ENCODE measurements at places on chromosomes 5 and 9.

DNA sequence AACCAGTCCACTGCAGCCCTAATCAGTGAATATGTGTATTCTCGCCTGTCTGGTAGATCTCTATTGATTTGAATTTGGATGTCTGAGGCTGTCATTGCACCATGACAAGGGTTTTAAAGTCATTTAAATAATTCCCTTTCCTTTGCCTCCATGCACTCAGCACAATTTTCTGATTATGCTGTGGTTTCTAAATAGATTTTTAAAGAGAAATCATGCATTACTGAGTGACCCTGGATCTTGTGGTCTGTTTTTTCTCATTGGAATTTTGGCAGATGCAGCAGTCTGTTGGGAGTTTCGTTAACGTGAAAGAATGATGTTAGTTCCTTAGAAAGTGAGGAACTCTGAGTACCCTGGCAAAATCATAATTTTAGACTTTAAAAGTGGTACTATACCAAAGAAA is 396.0 kb downstream of the LRRC70 start:
- no peak for DNase-seq

- no peak for DNase-seq
These were observed 257.0 kb downstream of the EFNA5 start for GRCh38 chr5:107413754-107414153.

DNA sequence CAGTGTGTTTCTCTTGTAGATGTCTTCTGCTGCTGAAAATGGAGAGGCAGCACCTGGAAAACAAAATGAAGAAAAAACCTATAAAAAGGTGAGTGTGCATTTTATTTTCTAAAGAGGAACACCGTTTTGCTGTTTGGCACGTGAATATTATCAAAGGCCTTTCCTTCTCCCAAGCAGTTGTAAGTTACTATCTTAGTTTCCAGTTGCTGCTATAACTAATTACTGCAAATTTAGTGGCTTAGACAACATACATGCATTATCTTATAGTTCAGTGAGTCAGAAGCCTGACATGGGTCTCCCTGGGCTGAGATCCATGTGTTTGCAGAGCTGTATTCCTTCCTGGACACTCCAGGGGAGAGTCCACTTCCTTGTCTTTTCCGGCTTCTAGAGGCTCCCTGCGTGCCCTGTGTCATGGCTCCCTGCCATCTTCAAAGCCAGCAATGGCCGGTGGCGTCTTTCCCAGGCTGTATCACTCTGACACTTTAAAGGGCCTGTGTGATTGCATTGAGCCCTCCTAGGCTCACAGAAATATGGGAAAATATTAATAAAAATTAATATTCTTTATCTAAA is 117.6 kb downstream of the PIP5K1B start:
- no peak for DNase-seq

DNA sequence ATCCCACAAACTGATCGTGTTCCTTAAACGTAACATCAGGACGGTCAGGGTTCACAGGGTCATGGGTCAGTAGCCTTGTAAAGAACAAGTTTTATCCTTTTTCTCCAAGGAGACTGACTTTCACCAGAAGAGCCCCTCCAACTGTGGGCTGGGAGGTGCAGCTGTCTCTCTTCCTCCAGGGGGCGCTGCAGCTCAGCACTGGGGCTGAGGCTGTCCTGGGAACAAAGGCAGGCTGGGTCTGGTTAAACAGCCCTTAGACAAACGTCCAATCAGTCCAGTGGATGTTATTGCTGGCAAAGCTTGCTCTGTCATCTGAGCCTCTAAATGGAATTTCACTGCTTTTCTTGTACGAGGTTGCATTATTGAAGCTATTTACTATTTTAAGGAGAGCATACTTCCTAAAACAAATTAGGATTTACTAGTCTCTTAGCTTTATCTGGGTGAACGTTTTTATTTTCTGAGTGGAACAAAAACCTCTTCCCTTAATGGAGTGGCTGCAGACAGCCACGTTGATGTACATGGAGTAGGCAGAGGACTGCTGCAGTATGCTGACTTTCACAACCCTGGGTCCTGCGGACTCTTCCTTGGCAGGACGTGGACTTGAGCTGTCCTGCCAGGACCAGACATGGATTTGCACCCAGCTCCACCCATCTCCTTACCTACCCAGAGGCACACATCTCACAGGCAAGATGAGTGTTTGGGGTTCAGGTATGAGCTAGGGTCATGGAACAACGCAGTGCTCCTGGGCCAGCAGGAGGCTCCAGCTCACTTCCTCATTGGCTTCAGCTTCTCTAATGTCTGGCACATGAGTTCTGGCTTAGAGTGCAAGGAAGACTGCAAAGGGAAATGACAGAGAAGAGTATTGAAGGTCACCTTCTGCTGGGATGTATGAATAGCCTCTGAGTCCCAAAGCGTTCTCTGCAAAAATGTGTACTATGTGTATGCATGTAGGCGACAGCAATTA is 7.8 kb downstream of the EXOSC2 start:
- DNase-seq = peak; percentile 56

GRCh38 chr5:25544652-25545249 is 900.0 kb upstream of the CDH10 start:
- DNase-seq = peak; percentile 15

DNA sequence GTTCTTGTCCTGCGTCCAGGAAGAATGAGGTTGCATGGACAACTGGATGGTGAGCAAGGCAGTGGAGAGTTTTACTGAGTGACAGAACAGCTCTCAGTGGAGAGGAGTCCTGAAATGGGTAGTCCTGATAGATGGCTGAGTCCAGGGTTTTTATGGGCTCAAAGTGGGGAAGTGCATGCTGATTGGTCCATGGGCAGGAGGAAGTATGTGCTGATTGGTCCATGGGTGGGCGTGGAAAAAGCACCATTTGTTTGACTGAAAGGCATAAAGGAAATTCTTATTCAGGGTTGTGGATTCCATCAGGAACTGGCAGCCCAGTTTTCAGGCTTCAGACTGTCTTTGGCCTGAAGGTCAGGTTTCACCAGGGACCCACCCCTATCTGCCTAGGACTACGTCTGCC is 10.6 kb downstream of the FSD1L start:
- no peak for DNase-seq

DNA sequence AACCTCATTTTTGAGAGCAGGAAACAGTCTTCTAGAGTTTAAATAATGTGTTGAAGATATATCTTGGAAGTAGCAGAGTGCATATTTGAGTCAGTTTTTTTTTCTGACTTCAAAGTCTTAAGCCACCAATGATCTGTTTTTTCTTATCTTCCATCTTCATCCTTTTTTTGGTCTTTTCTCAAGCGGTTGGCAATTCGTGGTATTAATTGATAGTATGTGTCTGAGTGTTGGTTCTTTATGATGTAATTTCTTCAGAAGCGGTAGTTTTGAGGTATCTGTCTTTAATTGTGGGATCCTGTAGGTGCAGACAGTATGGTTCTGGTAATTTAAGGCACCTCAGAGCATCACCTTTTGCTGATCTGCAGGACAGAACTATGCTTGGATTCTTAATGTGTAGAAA is 3.9 kb downstream of the CSNK1G3 start:
- DNase-seq = no peak

- DNase-seq = no peak
These were observed 39.1 kb downstream of the NIPBL start for GRCh38 chr5:36915653-36916052.

DNA sequence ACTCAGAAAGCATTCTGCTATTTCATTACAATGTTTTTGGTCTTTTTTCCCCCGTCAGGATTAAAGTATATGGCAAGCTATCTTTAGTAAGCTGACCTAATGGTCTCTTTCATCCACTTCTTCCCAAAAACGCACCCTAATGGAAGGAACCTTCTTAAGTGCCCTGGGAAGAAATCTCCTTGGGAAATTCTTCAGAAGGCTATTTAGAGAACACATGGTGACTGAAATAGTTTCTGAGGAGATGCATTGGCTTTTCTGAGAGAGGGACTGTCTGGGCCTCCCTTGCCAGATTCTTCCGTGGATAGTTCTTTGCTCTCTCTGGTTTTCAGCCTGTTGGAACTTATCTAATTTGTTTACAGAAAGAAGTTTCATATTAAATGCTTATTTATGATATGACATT is 524.1 kb upstream of the MEF2C start:
- no peak for DNase-seq

DNA sequence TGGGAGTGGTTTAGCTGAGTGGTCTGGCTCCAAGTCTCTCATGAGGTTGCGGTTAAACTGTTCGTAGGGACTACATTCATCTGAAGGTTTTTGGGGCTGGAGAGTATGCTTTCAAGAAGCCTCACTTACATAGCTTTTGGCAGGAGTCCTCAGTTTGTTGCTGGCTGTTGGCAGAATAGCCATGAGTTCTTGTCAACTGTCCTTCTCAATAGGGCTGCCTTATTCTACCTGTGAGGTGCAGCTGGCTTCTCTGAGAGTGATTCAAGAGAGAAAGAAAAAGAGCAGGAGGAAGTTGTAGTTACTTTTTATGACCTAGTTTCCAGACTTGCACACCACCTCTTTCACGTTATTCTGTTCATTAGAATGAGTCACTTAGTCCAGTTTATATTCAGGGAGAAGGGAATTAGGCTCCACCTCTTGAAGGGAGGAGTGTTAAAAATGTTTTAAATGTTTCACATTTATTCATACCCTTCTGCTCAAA is 33.2 kb downstream of the YTHDC2 start:
- no peak for DNase-seq

- no peak for DNase-seq
These were observed 143.0 kb downstream of the XRCC4 start for GRCh38 chr5:83220331-83220730.

- DNase-seq = no peak
These were observed 177.3 kb downstream of the MACROH2A1 start for GRCh38 chr5:135221696-135222095.

- no peak for DNase-seq
These were observed 25.6 kb downstream of the PCA3 start for GRCh38 chr9:76789840-76790239.

DNA sequence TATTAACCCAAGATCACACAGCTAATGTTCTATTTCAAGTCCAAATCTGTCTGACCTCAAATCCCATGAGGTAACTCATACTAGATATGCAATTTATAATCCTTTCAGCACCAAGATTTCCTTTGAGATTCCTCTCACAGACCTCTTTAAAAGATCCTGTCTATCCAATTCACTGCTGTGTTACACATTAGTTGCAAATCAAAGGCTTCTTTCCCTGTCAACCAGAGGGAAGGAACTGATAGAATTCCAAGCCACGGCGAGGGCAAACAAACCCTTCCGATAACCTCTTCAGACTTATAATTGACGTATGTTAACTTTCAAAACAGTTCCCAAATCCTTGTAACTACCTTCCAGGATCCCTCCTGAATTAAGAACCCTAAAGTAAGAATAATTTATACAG is 168.9 kb downstream of the DRD1 start:
- no peak for DNase-seq

- no peak for DNase-seq
These were observed 88.2 kb upstream of the KLF9 start for GRCh38 chr9:70502690-70503089.

- DNase-seq = peak; percentile 17
These were observed at the start of gene PALM2AKAP2 for GRCh38 chr9:109779711-109780452. PALM2AKAP2 (plus strand) TSS chr9:109780198; CDS start chr9:109780489, 291 bp downstream.

GRCh38 chr9:4272126-4272525 is 27.7 kb downstream of the GLIS3 start:
- DNase-seq = no peak

- DNase-seq = no peak
These were observed 112.8 kb downstream of the ARHGAP26 start for GRCh38 chr5:142883025-142883424.

DNA sequence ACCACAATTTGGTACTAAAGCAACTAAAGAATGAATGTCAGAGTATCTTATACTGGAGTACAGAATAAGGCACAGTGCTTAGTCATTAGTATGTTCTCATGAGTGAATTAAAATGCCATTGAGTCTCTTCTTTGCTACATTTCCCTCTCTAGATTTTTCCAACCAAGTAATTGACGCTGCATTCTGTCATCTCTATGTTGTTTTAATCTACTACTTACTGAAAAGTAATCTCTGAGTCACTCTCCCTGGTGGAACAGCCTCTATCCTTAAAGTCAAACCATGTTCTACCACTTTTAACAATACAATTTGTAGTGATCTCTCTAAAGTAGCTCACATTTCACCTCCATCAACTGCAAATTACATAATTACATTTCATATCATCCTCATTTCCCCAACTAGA is 495.1 kb downstream of the CDH18 start:
- DNase-seq = no peak

- DNase-seq = peak; percentile 36
These were observed 4.9 kb upstream of the C7 start for GRCh38 chr5:40904205-40904993.

DNA sequence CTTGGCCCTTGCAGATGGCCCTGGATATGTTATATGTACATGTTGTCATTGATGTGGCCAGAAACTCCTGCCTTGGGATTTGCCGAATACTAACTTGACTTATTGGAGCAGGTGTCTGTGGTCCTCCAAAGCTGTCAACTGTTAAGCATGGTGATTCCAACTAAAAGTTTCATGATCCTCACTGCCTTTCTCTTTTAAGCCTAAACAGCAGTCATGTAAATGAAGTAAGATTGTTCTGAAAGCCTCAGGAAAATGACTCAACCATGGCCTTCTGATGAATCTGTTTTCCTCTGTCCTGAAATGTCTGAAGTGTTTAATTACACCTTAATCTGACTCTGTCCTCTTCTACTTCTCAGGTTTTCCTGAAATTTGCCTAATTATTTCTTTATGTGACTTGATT is 245.0 kb downstream of the FAM114A2 start:
- DNase-seq = no peak

- DNase-seq = no peak
These were observed 30.3 kb downstream of the MELK start for GRCh38 chr9:36603006-36603405.

DNA sequence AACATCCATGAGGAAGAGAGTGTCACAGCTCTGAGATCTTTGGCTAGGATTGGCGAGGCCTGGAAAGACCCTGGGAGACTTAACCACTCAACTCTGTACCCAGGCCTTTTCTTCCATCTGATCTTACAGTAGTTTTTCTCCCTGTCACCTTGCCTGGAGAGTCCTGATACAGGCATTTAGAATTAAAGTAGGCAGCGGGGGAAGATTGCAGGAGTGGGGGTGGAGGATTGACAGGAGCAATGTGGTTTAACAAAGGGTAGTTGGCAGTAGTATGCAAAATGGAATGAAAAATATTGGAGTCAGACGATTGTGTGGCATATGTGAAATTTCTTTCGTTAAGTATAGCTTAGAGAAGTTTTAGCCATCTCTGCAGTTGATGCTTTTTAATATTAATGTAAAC is 16.9 kb downstream of the TMEFF1 start:
- DNase-seq = no peak

DNA sequence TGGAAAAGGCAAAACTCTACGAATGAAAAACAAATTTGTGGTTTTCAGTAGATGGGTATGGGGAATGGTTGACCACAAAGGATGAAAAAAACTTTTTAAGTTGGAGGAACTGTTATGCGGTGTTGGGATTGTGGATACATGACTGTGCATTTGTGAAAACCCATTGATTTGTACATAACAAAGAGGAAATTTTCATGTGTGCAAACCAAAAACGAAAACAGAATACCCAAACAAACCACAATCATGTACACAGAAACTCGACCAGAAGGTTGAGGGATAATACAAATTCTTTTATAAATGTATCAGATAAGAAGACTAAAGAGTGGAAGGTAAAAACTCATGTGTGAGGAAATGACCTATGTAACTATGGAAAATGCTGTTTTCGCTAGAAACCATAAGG is 1012.4 kb downstream of the CDH18 start:
- no peak for DNase-seq

GRCh38 chr5:58081435-58081834 is 378.5 kb downstream of the PLK2 start:
- no peak for DNase-seq
